Left ventricle myocardium superior (tissue), 1 donor: ENCODE measurements at places on chromosomes 5 and 9. TPM values are rescaled to one million over a fixed set of nuclear protein-coding genes. Genes with fewer than 3 reads are reported as not detected.

GRCh38 chr9:99037769-99038483, 67.0 kb upstream of the TGFBR1 start:
- no peak for DNase-seq

DNA sequence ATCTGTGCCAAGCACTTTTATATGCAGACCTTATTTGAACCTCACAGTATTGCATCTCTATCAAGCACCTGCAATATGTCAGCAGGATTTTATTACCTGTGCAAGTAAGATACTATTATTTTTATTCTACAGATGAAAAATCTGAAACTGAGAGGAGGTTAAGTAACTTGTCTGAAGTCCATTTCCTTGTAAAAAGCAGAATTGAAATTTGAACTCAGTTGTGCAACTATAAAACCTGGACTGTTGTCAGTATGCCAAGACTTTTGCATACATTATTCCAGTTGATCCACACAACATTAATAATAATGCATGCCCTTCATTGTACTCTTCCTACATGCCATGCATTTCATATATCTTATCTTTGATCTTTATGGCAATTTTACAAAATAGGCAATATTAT, 82.2 kb upstream of the BRINP1 start:
- no peak for DNase-seq

DNA sequence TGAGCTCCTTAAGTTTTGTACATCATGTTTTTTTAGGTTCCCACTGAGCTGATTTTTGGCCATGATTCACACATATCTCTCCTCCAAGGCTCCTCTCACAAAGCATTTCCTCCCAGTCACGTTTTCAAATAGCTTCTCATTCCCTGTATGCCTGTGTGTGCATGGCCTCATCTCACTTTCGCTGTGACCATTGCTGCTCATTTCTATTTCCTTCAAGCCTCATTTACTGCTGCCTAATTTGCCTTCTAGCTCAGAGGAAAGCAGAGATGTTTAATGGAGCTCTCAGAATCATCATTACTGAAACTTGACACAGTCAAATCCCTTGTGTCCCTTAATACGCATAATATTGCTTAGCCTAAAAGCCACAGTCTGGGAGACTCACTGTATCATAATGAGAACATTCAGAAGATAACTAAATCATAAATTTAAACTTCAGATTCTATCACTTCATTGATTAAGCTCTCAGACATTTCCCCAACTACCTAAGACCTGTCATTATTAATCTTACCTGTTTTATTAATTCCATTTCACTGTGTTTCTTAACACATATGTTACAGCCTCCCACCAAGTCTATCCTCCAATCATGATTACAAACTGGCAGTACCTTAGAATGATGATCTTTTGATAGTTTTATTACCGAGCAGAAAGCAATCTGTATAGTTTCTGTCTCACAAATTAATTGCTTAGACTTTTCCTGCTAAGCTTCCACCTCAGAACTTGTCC, 278.3 kb upstream of the PTGER4 start:
- no peak for DNase-seq

DNA sequence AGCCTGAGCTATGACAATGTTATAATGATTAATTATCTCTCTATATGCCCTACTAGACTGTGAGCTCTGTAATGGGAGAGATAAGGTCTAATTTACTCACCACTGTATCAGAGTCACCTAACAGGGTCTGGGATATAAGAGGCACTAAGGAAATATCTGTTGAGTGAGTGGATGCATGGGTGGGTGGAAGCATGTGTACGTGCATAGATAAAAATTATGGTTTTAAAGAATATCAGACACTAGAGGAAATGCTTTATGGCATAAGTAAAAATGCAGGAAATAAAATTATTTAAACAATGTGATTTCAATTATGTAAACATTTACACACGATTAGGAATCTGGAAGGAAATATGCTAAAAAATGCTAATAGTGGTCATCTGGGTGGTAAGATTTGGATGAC, 137.8 kb downstream of the SPOCK1 start:
- no peak for DNase-seq

DNA sequence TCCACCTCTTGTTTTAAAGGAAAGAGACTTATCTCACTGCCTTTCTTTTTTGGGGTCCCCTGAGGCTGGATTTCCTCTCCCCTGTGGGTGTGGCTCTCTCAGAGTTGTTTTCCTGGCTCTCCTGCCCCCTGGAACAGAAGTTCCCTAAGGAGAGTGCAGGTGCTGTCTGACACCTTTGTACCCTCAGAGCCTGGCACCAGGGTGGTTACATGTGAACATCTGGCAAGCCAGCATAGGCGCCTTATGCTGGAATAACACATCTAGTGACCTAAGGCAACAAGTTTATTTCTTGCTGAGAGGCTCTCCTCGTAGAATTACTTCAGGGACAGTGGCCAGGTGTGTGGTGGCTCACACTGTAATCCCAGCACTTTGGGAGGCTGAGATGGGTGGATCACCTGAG, 172.9 kb upstream of the PTCH1 start:
- no peak for DNase-seq

- DNase-seq = no peak
These were observed 210.2 kb downstream of the MEF2C start for GRCh38 chr5:88672644-88673252.

DNA sequence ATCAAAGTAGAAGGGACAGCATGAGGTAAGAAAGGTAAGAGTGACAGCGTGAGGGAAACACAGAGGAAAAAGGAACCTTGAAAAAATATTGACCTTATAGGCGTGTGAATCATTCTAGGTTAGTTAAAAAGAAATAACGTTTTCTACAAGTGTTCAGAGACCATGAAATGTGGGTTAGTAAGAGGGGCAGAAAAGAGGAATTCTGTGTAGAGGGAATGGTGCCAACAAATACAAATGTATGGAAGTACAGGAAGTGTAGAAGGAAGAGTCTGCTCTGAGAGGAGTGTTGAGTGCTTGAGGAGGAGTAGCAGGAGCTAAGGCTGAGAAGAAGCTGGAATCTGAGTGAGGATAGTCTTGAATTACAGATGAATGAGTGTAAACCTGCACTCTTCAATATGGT, 418.6 kb upstream of the RIOK2 start:
- DNase-seq = no peak

DNA sequence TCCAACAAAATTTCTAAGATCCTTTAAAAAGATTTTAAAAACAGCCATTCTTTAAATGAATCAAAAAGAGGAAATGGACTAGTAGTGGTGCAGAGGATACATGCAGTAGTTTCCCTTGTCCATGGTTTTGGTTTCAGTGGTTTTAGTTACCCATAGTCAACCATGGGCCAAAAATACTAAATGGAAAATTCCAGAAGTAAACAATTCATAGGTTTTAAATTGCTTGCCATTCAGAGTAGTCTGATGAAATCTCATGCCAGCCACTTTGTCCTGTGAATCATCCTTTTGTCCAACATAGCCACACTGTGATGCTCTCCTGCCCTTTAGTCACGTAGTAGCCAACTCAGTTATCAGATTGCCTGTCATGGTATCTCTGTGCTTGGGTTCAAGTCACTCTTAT, 286.1 kb downstream of the ANXA1 start:
- DNase-seq = no peak

Gene TNFSF8
- 0.77 TPM for total RNA-seq

DNA sequence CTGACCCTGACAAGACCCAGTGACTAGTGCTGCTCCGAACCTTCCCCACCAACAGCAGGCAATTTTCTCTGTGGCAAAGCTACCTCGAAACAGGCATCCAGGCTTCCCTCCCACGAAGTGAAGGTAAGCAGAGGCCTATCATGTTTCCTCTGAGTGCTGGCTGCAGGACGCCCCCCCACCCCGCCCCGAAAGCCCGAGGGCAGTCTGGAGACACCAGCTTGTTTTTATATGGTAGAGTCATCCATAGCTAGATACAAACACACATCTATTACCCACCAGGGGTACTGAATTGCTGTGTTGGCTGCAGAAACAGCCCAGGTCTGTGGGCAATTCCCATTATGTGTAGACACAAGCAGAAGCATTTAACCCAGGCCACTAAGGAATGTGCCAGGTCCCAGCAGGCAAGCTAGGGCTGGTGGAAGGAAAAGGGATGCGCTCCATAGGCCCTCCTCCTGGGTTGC, 40.4 kb downstream of the LIX1 start:
- no peak for DNase-seq

DNA sequence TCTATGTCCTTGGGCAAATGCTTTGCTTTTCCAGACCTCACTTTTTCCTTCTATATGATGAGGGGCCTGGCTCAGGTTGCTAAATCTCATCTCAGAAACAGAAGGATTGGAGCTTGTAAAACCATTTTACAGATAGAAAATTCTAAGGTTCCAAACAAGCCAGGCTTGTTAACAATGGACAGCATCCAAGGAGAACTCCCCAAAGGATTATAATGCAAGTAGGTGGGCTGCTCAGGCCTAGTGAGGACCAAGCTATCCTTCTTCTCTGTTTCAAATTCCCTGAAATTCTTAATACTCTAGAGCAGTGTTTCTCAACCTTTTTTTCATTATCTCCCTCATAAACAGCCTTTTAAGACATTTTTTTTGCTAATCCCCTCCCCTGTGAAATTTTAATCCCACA, 269.8 kb downstream of the TMEM38B start:
- DNase-seq = no peak

GRCh38 chr5:90866915-90867731, 308.5 kb downstream of the ADGRV1 start:
- DNase-seq = no peak

GRCh38 chr5:97408331-97408730, 225.3 kb upstream of the RIOK2 start:
- DNase-seq = no peak

- no peak for DNase-seq
These were observed 7.0 kb downstream of the STOM start for GRCh38 chr9:121362813-121363621.

Gene CARD6
- 6.4 TPM for total RNA-seq

DNA sequence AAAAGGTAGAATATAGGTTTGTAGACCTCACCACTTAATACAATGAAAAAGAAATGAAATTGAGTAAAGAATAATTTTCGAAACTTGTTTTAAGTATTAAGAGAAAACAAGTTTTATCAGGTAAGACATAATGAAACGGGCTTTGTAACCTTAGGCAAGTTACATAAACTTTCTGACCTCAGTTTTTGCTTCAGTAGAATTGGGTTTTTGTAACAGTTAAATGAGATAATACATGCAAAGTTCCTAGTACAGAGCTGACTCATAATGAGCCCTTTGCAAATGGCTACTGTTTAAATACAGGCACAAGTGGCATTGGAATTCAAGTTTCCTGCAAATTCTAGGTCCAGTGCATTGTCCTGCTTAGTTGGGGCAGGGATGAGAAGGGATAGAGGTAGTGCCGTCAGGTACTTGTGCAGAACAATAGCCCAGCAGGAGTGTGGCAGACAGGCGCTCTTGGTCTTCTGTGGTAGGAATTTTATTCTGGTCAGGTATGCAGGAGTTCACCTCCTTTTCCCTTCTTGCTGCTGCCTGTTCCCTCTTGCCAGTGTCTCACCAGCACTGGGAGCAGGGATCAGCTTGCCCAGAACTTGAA, 203.8 kb downstream of the PBX3 start:
- DNase-seq = no peak

Gene PAPPA
- 1.1 TPM for total RNA-seq

Gene SCGB3A2
- not detected for total RNA-seq

DNA sequence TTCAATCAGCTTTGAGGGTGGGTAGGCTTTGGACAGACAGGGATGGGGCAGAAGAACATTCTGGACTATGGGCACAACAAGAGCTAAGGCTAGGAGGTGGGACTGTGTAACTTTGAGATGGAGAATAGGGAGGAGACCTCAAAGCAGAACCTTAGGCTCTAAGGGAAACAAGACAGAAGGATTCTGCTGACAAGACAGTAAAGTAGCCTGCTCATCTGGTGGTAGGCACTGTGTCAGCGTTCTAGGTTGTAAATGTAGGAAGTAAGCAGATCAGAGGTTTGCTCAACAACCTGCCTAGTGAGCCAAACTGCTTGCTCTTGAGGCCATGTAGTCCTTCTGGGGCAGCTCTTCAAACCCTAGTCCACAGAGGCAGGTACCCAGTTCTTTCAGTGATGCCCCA, 15.0 kb upstream of the IL12B start:
- DNase-seq = no peak

DNA sequence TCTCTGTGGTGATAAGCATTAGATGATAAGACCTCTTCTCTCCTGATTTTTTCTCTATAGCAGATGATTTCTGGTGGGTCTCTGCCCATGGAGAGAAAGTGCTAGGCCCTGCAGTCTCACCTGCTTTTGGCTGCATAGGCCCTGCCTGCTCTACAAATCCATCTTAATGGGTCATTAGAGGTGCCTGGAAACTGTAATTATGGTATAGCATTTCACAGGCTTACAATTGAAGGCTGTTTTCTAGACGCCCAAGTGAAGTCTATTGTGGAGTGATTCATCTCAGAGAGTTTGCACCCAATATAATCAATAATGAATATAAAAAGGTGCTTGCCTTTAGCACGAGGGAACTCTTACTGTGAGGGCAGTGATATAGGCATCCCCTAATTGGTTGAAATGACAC, 33.8 kb downstream of the NEUROG1 start:
- no peak for DNase-seq
